Activated T-cell treated with anti-CD3 and anti-CD28 coated beads for 48 hours (primary cell): ENCODE measurements at places on chromosomes 12 and 14.

DNA sequence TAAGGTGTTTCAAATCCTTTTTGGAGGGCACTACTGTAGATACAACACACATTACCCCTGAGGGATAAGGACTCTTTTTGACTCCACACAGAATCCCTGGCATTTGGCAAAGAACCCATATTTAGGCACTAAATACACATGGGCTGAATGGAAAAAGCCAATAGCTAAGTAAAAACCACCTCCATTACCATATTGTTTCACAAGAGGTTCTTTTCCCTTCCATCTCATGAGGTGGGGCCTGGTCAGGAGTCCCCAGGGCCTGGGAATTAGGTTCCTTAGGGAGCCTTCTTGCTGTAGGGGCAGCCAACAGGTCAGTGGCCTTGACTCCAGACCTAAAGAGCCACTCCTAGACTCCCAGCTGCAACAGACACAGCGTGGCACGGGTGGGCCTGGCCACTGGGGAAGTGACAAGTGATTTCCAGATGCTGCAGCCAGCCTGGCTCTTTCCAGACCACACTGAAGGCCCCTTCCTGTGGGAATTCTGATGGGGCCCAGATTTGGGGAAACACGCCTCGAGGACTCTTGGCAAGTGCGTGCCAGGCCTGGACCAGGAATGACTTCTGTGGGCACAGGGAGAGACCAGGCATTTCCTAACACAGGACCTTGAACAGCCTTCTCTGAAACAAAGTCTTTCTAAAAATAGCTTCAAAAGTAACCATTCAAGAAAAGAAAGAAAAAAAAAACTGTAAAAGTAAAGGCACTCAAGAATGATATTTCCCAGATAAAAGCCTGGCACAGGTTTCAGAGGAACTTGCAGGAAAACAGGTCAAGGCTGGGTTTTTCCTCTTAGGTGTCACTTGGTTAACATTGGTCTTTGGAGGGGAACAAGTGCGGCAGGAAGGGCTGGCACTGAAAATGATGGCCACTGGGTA lies 18.1 kb downstream of the SSH1 start:
- DNase-seq: no peak

GRCh38 chr12:53617700-53618099 lies 8.5 kb downstream of the ATF7 start:
- no peak for DNase-seq

DNA sequence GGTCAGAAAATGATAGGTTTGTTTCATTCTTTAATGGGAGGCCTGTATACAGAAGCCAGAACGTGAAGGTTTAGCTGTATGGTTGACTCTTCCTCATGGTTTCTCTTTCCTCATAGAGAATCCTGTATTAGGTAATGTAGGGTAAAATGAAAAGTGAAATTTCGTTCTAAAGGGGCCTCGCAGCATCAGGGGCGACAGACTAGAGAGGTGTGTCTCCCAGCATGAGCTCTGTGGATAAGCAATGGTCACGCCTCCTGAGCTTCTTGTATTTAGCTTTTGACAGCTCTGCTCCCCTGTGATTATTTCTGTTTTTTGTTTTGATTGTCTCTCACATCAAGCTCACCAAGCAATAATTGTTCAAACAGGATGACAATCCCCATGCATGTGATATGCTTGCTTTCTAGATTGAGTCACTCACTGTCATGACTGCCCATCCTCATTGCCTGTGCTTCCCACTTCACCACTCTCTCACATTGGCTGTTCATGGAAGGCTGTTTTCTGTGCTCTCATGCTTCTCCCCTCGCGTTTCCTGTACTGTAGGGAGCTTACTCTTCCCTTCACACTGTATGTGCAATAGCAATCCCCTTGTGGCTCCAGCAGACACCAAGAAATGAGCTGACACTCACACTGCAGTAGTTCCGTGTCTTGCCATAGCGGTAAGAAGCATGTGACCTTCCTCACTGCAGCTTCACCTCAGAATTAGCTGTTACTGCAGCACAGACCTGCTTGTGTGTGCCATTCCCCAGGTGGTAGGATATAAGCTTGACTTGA lies 44.0 kb downstream of the RAD52 start:
- no peak for DNase-seq

DNA sequence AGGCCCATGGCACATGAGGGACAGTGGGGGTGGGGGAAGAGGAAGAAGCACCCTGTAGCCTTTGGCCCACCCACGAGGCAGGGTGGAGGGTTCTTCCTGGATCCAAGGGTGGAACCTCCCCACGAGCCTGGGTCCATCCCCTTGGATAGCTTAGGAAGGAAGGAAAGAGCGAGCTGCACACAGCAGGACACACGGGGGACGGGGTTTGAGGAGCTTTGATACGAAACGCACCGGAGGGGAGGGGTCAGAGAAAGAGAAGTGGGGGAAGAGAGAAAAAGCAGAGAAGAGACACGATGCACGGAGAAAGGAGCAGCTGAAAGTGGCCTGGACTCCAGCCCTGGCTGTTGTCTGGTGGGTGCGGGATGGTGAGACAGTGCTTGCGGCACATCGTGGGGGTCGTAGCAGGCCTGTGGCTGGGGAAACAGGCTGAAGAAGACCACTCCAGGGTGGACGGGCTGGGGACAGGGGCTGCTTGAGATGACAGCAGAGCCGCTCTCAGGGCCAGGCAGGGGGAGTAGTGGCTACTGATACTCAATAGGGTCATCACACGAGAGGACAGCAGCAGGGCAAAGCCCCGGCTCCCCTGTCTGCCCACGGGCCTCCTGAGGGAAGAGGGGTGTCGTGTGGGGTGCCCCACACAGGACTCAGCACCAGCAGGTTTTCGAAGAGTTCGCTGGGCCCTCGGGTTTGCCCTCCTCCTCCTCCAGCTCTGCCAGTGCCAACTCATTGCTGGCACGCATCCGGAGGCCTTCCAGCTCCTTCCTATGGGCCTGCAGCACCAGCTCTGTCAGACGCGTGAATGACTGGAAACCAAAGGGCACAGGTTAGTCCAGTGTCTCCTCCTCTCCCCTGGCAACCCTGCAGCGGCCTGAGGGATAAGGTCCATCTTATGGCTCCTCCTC lies 5.4 kb upstream of the GPX2 start:
- DNase-seq: no peak

- no peak for DNase-seq
Measured at GRCh38 chr14:44505588-44505987, 1.5 kb downstream of the FSCB start.

DNA sequence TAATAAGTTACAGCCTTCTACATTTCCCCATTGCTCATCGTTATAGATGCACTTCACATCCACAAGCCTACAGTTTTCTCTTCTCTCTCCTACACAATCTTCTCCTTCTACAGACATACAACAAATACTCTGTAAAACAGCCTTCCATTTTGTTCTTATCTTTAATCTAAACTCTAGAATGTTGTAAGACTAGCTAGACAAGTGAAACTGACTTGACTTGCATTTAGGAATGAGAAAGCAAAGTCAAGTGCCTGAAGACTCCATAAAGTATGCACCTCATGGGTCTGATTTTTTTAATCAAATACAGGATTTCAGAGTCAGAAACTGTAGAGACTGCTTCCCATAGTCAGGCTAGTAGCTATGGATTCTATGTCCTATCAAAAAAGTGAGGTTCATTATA lies 190.3 kb downstream of the KLHL28 start:
- DNase-seq: no peak

DNA sequence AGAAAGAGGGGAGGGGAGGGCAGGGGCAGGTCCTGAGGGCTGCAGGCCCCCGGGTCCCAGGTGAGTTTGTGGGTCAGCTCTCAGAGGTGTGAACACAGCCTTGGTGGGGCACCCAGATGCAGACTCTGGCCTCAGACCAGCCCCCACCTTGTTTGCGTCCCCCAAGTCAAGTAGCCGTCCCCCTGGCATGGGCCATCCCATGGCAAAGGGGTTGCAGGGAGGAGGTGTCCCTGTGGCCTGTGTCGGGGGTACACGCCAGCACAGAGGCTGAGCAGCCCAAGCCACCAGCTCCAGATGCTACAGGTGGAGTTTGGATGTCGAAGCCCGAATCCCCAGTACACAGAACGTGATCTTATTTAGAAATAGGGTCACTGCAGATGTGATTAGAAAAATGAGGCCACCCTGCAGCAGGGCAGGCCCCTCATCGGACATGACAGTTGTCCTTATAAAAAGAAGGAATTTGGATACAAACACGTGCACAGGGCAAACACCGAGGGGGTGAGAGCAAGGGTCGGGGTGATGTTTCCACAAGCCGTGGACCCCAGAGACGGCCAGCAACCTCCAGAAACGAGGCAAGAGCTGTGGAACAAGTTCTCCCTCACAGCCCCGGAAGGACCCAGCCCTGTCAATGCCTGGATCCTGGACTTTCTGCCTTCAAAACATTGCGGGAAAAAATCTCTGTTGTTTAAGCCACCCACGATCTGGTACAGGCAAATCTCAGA lies 141.2 kb upstream of the C14orf180 start:
- DNase-seq: no peak

DNA sequence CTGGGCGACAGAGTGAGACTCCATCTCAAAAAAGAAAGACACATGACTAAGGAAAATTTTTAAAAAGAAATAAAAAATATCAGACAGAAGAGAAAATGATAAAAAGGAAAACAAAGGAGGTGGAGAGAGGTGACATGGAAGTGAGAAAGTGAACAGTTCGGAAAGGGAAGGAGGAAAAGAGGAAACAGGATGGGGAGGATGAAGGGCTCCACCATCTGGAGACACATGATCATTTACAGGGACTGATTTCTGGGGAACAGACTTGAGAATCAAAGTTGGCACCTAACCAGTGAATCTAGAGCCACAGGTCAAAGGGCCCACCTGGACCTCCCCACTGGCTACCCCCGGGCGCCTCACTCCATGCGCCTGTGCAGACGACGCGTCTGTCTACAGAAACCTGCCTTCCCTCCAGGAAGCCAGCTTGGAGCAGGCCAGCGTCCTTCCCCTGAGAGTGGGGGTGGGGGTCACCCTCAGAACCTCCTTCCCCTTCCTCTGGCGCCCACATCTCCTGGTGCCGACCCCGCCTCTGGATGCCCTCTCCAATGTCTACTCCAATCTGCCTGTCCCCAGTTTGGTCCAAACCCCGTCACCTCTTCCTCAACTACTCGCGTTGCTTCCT lies 60.5 kb downstream of the AMN start:
- DNase-seq: no peak

- DNase-seq: no peak
Measured at GRCh38 chr14:72636094-72636493, 257.8 kb downstream of the DPF3 start.

DNA sequence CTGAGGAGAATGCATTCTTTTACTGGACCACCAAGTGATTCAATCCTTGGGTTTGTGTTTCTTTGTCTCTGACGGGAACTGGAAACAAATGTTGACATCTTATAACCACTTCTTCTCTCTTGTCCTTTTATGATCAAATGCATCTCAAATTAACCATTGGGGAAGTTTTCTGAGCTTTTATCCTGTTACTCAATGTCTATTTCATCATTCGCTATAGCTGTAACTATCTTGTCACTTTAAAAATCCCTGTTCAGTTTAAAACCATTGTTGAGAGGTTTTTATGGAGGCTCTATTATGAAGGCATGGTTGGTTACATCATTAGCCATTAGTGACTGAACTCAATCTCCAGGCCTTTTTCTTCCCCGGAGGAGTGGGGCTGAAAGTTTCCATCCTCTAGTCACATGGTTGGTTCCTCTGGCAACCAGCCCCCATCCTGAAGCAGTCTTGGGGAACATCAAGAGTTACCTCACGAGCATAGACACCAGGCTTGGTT lies 2.7 kb upstream of the CLEC6A start:
- no peak for DNase-seq

DNA sequence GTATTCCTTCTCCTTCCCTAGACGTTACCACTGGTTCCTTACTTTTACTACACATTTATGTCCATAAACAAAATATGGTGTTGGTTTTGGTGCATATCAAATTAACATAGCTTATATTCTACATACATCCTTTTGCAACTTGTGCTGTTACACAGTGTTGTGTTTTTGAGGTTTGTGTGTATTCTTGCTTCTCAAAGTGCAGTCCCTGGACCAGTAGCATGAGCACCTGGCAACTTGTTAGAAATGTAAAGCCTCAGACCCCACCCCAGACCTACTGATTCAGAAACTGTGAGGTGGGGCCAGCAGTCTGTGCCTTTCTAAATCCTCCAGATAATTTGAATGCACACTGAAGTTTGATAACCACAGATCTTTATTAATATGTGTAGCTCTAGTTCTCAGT lies 65.9 kb downstream of the RNFT2 start:
- DNase-seq: no peak

- DNase-seq: no peak
Measured at GRCh38 chr12:84875241-84875640, 37.4 kb downstream of the SLC6A15 start.

- no peak for DNase-seq
Measured at GRCh38 chr14:90560991-90561390, 164.2 kb downstream of the CALM1 start.

GRCh38 chr12:4133636-4134447 lies 139.7 kb upstream of the CCND2 start:
- DNase-seq: no peak

- DNase-seq: peak; percentile 12
Measured at GRCh38 chr14:31286456-31287293, 79.1 kb upstream of the HECTD1 start.
